Forelimb muscle (tissue), 1 donor: ENCODE measurements at places on chromosomes 1 and 21. TPM values are rescaled to one million over a fixed set of nuclear protein-coding genes. Genes with fewer than 3 reads are reported as not detected.

GRCh38 chr1:61237659-61238358 lies 155.4 kb downstream of the NFIA start:
- no peak for DNase-seq

GRCh38 chr1:56496821-56497772 lies 82.3 kb downstream of the PLPP3 start:
- DNase-seq, result no peak

- DNase-seq, result no peak
These were observed 54.2 kb downstream of the VANGL2 start for GRCh38 chr1:160454371-160455152.

GRCh38 chr21:25171438-25171837 lies 435.8 kb downstream of the MRPL39 start:
- DNase-seq, result no peak

DNA sequence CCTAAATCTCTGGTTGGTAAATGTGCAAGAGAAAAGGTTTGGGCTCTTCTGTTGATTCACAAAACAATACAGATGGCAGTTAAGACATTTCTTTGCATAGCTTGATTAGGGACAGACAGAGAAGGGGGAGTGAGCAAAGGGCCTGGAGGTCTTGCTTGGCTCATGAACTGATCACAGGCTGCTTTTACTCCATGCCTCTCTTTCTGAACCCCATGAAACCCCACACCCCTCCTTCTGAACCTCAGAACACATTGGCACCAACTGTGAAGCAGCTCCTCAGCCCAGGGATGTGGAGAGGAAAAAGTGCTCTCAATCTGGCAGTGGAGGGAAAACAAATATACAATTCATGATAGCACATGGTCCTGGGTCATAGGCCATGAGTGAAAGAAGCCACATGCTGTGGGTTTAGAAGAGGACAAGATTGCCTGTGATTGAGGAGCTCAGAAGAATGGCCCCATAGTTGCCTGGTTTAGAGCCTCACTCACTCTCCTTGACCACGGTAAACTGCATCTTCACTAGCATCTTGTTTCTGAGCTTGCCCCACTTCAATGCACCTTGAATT lies 111.6 kb upstream of the GADD45A start:
- no peak for DNase-seq

GRCh38 chr1:114108751-114109255 lies 44.9 kb downstream of the SYT6 start:
- no peak for DNase-seq

The ARHGEF10L gene
- 23.2 TPM for polyA plus RNA-seq

The GPR37L1 gene
- polyA plus RNA-seq, result 0.08 TPM

GRCh38 chr1:77680173-77680572 lies 2.3 kb downstream of the ZZZ3 start:
- no peak for DNase-seq

The CASQ2 gene
- 914 TPM for polyA plus RNA-seq

The SPRR4 gene
- polyA plus RNA-seq, result not detected

The PTGFRN gene
- polyA plus RNA-seq, result 99.9 TPM

The CA6 gene
- polyA plus RNA-seq, result not detected

DNA sequence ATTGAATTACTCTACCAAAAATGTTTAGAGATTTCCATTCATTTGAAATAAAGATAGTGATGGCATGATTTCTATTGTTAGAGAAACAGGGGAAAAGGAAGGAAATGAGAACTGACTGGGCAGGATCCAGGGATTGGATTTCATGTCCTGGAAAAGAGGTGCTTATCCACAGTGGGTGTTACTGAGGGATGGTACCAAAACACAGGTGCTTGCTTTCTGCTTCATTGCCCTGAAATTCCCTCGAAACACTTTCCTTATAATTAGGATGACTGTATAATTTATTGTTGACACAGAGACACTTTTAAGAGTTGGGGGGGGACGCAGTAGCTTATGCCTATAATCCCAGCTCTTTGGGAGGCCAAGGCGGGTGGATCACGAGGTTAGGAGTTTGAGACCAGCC lies 185.0 kb upstream of the KCNK2 start:
- no peak for DNase-seq

The KMO gene
- 0.08 TPM for polyA plus RNA-seq

DNA sequence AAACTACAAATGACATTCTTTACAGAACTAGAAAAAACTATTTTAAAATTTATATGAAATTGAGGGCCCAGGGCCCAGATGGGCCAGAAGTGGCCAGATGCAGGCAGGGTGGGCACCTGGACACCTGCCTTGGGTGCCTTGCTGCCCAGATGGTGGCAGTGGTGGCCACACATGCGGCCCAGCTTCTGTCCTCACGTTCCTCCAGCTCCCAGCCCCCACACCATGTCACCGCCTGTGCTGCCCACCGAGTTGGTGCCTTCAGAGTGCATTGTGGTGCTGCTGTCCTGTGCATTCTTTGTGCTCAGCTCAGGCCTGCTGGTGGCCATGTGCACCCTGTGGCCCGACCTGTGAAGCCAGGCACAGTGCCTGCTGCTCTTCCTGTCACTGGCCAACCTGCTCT lies 216.8 kb upstream of the CXADR start:
- no peak for DNase-seq

- no peak for DNase-seq
These were observed 113.7 kb downstream of the FCRL5 start for GRCh38 chr1:157438613-157439012.
